ENCODE measurements at places on chromosomes 3 and 15.

- DNase-seq: no peak
Observed at GRCh38 chr3:140205598-140205997, 270.6 kb downstream of the CLSTN2 start.

DNA sequence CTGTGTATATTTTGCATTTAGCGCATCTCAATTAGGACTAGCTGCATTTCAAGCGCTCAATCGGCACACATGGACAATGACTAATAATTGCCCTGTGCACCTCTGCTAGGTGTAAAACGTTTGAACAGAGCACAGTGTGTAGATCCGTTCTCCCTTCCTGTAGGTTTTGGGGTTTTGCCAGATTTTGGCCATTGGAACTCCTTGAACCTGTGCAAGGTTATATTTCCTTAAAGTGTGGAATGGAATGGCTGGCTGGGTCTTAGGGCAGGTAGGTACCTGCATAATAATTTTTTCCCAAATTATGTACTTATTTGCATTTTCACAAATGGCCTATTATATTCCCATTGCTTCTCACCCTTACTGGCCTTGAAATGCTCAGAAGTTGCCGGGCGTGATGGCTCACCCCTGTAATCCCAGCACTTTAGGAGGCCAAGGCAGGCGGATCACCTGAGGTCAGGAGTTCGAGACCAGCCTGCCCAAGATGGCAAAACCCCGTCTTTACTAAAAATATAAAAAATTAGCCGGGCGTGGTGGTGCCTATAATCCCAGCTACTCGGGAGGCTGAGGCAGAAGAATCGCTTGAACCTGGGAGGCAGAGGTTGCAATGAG lies 777 bp downstream of the RNU5B-1 start:
- DNase-seq: no peak

DNA sequence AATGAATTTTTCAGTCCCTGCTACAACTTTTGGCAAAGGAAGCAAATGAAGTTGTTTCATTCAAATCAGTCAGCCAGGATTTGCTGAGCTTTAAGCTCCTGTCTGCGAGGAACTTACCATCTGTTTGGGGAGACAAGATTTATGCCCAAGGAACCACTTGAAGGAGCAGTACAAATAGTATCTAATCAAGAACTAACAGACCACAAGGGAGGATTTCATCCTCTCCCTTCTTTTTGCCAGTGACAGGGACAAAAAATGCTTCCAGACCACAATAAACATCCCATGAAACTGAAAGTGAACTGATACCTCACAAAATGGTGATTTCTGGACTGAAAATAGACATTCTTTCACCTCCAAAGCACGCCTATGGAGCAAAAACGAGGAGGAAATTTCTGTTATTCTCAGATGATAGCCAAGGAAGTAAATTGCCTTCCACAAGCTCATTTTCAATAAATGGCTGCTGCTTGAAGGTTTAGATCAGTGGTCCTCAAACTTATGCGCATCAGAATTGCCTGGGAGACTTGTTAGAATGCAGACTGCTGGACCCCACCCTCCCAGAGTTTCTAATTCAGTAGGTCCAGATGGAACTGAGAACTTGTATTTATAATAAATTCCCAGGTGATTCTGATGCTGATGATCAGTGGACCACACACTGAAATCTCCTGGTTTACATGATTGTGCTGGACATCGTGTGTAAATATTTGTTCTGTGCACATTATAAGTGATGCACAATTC lies 202.4 kb upstream of the GADL1 start:
- no peak for DNase-seq

DNA sequence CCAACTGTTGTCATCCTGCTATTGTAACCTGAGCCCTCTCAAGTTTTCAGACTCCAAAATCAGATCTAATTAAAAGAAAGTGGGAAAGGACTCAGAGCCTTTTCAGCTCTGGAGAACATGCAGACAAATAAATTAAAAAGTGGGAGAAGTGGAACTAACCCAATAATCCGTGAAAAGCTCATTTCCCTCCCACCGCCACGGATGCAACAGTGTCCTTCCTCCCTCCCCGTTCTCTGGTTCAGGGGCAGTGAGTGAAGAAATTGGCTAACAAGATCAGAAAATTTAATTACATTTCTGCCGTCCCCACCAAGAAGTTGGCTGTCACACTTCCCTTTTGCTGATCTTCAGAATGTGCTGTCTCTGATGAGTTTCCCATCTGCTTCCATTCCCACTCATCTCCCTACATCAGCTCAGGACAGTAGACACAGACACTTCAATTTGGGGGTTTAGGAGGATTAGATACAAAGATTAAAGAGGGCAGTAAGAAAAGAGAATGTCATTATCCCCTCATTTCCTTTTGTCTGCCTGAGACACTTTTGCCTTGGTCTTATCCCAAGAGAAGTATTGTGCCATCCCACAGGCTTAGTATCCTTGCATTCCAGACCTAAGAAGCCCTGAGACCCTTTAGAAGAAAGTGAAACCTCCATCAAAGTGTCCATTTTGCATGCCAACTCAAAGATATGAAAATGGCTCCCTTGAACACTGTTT lies 335.7 kb upstream of the PPP2R3A start:
- no peak for DNase-seq

- no peak for DNase-seq
Observed at GRCh38 chr15:39644136-39644535, 63.3 kb downstream of the THBS1 start.

- peak; percentile 31 for DNase-seq
Observed at GRCh38 chr15:63380808-63381282, 801 bp downstream of the CA12 start.

DNA sequence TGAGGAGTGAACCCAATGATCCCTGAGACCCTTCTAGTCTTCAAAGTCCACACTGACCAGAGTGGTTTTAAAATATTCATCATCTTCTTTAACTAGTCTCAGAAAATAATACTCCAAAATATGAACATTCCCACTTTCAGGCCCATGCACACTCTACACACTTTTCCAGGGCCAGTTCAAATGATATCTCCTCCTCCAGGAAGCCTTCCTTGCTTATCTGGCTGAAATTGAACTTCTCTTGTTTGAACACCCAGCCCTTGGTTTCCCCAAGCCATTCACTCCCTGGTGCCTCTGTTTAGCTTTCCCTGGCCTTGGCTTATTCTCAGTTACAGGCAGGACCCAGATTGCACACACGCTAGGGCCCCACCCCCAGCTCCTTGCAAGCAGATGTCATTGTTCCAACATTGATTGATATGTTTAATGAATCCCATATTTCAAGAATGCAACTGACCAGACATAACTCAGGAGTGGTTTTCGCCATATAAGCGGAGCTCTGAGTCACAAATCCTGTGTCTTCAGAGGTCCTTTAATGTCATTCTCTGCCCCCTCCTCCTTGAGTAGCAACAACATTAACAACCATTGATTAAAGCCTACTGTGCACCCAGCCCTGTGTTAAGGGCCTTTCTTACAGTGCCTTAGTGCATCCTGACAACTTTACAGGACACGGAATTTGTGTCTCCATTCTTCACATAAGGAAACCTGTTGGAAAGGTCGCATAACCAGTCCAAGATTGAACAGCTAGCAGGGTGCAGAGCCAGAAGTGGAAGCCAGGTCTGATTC lies 2.1 kb downstream of the ITGA11 start:
- DNase-seq: peak; percentile 91

DNA sequence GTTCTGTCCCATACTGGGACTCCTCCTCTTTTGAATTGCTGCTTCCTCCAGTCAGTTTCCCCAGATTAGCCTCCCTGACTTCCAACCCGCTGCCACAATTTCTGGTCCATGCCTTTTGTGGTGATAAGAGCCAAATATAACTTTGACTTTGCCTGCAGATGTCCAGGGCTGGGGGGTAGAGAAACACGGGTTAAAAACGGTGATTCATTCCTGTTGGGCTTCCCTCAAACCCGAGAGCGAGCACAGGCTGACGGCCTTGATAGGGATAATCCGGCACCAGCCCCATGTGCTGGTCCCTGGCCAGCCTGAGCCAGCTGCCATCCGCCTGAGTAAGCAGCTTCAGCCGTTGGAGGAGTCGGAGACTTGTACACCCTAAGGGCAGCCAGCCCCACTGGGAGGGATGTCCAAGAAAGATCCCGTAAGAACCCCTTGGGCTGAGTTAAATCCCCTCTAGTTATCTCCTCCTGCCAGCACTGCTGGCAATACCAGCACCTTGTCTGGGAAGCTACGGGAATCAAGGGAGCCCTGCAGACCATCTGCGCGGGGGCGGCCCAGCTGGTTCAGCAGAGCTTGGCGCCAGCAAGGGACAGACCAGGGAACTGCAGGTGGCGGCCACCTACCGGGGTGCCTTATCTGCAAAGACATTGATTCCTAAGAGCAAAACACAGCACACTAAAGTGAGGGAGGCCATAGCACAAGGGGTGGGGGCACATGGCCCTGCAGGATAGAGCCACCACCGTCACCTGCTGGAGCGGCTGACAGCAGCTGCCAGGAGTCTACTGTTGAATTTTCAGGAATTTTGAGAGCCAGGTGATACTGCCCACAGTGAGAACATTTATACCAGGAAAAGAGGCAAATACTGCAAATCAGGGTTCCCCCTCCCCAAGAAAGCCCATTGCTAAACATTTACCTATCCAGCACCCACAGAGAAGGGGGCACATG lies 18.1 kb downstream of the CSPG4 start:
- DNase-seq: peak; percentile 98

DNA sequence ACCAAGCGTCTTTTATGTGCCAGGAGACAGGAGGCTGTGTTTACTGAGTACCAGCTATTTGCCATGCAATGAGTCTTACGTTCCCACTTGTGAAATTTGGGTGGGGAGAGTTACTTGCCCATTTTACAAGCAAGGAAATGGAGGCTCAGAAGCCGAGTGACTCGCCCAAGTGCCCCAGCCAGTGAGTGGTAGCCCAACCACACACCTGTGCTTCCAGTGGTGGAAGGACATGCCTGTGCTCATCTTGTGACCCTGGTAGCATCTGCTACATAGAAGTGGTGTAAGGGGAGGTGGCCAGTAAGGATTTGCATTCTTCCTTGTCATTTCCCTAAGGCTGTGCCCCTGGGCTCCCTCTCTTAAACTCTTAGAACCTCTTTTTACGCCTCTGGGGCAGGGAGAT lies 49.3 kb downstream of the FBLN2 start:
- DNase-seq: no peak

- DNase-seq: peak; percentile 55
Observed at GRCh38 chr15:73844356-73844755, 29.0 kb upstream of the TBC1D21 start.

- peak; percentile 94 for DNase-seq
Observed at GRCh38 chr3:46845397-46845859, 17.8 kb downstream of the MYL3 start.

- DNase-seq: no peak
Observed at GRCh38 chr3:122920986-122921385, 106.6 kb downstream of the SEMA5B start.

GRCh38 chr15:92149465-92149864 lies 244.2 kb upstream of the ST8SIA2 start:
- peak; percentile 29 for DNase-seq

DNA sequence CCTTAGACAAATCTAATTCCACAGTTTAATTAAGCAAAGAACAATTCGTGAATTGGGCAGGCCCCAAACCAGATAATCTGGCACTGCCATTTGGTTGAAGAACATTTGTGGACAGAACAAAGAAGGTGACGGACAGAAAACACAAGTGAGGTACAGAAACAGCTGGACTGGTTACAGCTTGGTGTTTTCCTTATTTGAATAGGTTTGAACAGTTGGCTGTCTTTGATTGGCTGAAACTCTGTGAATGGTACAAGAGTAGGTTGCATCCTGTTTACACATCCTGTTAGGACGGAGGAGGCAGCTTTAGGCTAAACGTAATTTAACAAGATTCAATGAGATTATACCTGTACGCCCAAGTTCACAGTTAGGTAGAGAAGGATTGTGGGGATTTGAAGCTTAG lies 114.4 kb downstream of the LPP start:
- DNase-seq: no peak

DNA sequence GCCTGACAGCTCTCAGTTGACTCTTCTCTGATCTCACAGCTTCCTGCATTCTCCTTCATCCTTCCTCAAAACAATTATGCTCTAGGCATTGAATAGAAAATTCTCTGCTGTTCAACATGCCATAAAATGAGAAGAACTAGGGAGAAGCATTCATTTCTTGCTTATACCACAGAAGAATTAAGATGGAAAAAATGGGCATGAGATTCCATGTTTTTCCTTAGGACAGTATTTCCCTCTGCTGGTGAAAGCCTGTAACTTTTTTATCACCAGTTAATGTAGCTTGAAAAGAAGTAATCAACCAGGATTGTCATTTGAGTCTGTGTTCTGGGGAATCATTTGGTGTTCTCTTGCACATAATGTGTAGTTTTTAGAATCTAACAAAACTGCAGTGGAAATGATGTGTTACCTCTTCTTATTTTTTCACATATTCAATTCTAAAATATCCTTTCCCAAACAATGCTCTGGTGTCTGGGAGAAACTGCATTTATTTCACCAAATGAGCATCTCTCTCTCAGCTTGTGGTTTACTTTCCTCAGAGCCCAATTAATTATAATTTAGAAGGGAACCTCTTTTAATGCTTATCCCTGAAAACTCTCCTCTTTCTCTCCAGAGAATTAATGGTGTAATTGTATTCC lies 92.8 kb upstream of the DCBLD2 start:
- peak; percentile 72 for DNase-seq

DNA sequence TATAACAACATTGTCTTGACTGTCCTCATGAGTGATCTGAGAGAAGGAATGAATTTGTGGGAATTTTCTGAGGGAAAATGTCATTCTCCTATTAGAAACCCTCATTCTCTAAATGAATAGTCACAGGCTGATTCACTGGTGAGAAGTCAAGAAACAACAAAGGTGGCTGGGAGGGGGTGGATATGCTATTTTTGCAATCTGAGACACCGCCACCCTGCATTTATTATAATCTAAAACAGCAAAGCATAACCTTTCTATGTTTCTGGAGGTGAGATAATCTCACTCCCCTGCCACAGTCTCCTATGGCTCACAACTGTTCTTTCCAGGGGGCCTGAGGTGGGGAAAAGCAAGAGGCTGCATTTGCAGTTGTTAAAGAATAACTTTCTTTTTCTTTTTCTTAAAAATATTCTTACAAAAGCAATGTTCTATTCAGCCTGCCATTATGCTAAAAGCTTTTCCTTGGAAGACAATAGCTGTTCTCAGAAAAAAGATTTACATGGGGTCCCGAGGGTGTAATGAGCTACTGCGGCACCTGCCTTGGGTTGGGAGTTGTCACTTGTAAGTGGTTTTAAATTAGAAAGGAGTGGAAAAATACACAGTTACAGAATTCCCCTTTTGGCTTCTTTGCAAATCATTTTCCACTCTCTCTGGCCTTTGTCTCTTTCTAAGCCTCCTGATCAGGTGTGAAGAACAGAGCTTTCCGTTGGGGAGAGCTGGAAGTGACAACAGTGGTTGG lies 220.9 kb downstream of the AGBL1 start:
- DNase-seq: no peak

- peak; percentile 27 for DNase-seq
Observed at GRCh38 chr3:53069422-53070068, 23.7 kb upstream of the SFMBT1 start.

GRCh38 chr3:158572766-158573060 lies 1.7 kb downstream of the MLF1 start:
- no peak for DNase-seq

DNA sequence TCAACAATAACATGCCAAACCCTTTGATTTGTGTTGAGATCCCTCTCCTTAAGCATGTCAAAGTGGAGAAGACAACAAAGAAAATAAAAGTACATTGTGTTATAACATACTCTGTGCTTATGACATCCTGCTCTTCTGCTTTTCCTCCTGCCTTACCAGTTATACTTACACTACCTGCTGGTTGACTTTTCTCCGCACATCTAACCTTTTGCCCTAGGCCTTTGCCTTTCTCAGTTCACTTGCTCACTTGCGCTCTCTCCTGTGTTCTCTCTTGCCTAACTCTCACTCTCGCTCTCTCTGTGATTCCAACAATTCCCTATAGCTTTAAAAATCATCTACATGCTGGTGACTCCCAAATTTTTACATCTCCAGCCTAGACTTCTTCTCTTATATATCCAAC lies 5.7 kb downstream of the DNAH12 start:
- no peak for DNase-seq

- peak; percentile 74 for DNase-seq
Observed at GRCh38 chr3:125236331-125236903, 23.9 kb upstream of the SLC12A8 start.
